ENCODE measurements at places on chromosomes 7 and 10.

DNA sequence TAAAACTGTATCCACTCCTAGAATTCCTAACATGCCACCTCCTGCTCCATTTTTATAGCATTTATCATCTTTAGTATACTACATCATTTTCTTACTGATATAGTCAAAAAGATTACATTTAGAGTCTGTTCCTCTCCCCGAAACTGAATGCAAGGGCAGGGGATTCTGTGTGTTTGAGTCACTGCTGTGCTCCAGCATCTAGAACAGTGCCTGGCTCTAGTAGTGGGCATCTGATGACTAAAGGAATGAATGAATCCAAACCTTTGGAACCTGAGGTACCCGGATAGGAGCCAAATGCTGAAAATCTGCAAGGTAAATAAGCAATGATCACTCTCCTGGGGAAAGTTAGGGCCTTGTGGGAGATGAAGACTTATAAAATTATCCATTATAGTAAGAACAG, 18.9 kb downstream of the GOT1 start:
- no peak for DNase-seq

DNA sequence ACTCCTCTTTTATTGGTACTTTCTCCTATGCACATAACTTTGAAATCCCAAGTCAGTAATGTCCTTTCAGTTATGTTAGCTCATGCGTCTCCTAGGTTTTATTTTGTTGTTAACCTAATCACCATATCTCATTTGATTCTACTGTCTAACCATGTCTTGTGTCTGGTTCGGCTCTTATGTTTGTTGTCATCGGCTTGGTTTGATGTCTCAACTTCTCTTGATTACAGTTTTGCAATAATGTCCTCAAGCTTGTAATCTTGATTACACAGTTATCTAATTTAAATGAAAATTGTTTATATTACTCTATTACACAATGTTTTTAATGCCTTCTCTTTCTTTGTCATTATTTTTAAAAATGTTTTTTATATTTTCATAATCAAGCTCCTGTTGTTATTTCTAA, 35.9 kb upstream of the SEMA3A start:
- DNase-seq: no peak

GRCh38 chr7:17661982-17662585, 278.2 kb downstream of the SNX13 start:
- DNase-seq: no peak

GRCh38 chr10:84415539-84416244, 87.3 kb downstream of the CCSER2 start:
- DNase-seq: no peak

- no peak for DNase-seq
These were observed 556.9 kb downstream of the DNAJB9 start for GRCh38 chr7:109126404-109127050.

DNA sequence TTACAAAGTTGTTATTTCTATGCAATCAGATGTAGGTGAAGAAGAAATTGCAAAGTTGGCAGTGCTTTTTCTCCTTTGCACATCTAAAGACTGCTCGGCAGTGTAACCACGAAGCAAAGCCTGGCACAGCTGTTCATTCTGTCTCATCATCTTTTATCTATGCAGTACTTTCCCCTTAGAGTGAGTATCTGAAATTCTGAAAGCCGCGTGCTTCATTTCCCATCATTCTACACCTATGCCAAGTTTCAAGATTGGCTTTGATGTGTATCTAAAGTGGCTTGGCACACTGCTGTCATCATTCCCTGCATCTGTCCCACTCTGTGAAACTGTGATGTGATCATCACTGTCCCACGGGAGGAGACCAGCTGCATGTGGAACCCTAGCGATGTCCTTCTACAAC, 15.2 kb downstream of the SOSTDC1 start:
- DNase-seq: no peak

DNA sequence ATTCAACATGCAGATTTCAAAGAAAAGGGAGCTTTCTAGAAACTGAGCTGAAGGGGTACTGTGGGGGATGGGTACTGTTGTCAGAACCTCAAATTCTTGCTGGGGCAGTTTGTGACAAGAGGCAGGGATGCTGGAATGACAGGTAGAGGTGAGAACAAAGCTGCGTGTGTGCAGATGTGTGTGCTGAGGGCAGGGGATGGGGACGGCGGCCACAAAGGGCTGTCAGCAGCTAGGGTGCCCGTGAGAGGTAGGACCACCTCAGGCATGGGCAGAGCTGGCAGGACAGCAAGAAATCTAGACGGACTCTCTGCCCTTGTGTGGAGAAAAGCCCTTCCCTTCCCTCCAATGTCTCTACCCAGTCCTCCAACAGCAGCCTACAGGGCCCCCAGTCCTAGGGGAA, 14.4 kb upstream of the BAZ1B start:
- DNase-seq: no peak

DNA sequence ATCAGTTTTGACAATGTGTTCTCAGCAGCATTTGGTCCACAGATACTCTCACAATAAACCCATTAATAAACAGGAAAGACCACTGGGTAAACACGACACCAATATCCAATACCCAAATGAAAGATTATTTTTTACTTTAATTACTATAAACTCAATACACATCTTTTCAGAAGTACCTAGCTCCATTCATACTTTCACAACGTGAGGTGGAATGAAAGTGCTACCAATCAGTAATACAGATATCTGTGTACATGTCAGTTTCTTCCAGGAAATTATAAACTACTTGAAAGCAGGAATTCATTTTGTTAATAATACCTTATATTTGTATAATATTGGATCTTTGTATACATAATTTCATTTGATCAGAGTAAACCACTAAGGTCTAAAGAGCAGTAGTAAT, 11.9 kb downstream of the CDK6 start:
- no peak for DNase-seq

GRCh38 chr10:50882540-50882983, 2.9 kb downstream of the A1CF start:
- DNase-seq: no peak

- DNase-seq: peak; percentile 68
These were observed 27.9 kb upstream of the PWWP2B start for GRCh38 chr10:132368881-132369635.
